ENCODE measurements at places on chromosomes 5 and 9. TPM values are rescaled to one million over a fixed set of nuclear protein-coding genes. Genes with fewer than 3 reads are reported as not detected.

The SLC6A7 gene
- not detected for total RNA-seq

The SVEP1 gene
- total RNA-seq = under 0.01 TPM

The MEGF10 gene
- total RNA-seq = 0.60 TPM

- no peak for DNase-seq
Observed at GRCh38 chr5:132776938-132777208, 166 bp downstream of the SEPTIN8 start.

- DNase-seq = no peak
Observed at GRCh38 chr9:89969156-89969675, 364.4 kb downstream of the GADD45G start.
